ENCODE measurements at places on chromosomes 11 and 22.

DNA sequence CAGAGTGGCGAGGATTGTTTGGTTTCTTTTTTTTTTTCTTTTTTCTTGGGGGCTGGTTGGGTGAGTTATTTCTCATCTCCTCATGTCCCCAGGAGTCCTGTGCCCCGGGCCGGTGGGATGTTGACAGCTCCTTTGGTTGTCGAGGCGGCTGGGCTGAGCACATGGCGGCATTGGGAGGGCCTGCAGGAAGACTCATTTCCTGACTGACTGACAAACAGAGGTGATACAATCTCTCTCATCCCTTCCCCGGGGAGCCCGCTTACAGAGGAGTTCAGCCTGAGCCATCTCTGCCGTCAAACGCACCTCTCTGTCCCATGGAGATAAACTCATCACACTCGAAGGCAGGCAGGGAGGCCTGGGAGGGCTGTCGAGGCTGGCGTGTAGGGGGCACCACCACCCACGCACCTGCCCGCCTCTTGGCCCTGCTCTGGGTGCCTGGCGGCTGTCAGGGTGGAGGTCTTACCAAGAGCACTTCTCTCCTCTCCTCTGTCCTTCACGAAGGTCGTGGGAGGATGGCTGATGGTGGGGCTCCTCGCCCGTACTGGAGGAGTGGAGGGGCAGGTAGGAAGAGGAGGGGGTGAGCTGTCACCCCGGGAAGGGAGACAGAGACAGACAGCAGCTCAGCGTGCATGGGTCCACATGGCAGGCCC, 60.0 kb upstream of the NECTIN1 start:
- no peak for DNase-seq

DNA sequence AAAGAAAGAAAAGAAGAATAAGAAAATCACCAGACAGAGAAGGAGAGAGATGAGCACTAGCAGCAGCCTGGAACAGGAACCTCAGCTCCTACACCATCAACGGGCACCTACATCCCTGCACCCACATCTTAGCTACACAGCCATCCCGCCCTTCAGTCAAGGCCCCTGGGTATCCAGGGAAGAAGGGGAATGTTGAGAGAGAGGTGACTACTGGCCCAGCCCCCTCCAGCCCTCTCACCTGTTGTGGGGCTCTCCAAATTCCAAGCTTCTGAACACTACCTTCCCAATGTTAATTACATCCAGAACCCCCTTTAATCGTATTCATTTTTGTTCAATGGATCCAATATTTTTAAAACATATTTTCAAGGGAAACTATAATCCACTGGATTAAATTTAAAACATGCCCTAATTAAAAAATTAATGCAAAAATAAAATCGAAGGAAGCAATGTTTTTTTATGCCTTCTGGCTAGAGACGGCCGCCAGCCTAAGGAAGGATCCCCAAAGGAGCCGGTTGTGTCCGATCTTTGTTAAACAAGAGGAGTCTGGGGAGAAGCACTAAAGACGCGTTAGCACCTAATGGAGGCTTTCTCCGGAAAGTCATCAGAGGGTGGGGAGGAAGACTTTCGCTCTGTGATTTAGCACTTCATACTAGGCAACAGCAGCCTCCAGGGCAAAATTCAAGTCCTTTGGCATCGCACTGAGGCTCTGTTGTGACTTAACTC, 9.5 kb downstream of the TPST2 start:
- DNase-seq = no peak

DNA sequence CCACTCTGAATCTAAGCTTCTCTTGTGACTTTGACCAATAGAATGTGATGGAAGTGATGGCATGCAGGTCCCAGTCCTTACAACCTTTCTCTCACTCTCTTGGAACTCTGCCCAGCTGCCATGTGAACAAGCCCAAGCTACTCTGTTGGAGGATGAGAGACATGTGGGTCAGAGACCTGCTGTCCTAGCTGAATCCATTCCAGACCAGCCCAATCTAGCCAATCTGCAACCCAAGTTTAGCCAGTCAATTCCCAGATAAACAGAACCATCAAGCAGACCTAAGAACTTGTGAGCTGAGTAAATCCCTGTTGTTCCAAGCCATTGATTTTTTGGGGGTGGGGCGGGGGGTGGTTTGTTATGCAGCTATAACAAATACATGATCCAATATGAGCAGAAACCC, 69.2 kb upstream of the GRK3 start:
- DNase-seq = no peak

DNA sequence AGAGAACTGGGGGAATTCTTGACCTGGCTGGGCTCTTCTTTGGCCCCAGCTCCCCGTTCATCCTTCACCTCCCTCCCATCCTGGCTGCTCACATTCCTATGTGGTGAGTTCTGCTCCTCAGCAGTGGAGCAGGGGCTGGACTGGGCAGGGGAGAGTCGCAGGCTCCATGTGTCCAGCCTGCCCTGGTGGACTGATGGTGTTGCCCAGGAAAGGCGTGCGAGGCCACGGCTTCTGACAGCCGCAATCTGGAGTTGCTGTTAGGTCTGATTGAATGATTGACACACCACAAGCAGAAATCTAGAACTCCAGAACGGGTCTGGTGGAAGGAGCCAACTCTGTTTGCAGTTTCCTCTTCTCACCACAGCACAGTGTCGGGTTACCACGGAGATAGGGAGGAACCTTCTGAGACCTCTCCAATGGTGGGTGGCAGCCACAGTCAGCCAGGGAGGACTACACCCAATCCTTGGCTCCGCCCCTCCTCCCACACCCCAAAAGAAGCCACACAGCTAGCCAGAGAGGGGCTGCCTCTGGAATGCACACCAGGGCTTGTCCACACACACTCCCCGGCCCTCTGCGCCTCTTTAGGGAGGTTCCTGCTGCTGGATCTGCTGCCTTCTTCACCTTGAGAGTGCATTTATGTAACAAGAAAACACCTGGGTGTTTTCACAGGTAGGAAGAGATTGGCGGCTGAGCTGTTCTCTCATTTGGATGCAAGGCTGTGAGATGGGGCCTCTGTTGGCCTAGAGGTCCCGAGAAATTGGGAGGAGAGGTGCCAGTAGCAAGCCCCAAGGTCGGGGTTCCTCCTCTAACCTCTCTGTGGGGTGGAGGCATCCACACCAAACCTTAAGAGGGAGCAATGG, 56.4 kb upstream of the CD44 start:
- peak; percentile 89 for DNase-seq
